ENCODE measurements at places on chromosomes 12 and 14.

DNA sequence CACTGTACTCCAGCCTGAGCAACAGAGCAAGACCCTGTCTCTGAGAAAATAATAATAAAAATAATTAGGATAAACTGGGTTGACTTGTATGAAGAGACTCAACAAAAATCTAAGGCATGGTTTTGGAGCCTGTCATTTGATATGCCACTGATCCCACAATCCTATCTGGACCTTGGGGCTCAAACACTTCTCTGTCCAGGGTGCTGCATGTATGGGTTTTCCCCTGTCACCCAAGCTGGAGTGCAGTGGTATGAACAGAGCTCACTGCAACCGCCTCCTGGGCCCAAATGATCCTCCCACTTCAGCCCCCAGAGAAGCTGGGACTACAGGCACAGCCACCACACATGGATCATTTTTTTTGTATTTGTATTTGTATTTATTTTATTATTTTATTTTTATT is 5.3 kb upstream of the VSIG10 start:
- DNase-seq = no peak

- no peak for DNase-seq
Observed at GRCh38 chr12:83954956-83955601, 957.5 kb downstream of the SLC6A15 start.

- no peak for DNase-seq
Observed at GRCh38 chr12:89882050-89882449, 173.4 kb upstream of the ATP2B1 start.

- peak; percentile 86 for DNase-seq
Observed at GRCh38 chr14:26128931-26129671, 468.7 kb downstream of the NOVA1 start.

GRCh38 chr14:29937116-29937515 is 9.5 kb upstream of the PRKD1 start:
- DNase-seq = no peak

DNA sequence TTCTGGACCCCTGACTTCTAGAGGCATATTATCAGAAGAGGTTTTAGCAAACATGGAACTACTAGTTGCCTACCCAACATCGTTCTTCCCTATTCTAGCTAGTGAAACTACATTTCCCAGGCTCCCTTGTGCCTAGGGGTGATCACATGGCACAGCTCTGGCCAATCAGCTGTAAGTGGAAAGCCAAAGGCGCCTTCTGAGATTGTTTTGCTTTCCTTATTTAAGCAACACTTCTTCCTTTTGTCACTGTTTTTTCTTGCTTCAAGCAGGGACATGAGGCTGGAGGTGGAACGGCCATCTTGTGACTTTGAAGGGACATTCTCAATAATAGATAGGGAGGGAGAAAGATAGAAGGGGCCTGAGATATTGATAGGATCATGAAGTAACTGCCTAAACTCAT is 136.7 kb downstream of the ZNF664 start:
- no peak for DNase-seq

DNA sequence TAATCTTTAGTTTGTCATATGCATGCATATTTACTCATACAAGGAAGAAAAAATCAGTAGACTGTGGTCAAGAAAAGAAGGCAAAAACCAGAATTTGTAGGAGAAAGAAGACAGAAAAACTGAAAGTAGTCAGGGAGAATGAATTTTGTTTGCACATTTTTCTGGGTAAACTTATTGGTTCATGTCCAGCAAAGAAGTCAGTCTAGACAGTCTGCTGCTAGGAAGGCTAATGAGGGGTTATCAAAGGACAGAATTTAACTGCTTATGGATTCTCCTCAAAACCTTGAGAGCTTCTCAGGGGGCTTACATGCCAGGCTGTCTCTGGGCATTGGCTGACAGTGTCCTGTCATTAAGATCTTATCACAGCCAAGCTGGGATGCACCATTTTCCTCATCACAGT is 293.9 kb downstream of the RPAP3 start:
- DNase-seq = no peak

DNA sequence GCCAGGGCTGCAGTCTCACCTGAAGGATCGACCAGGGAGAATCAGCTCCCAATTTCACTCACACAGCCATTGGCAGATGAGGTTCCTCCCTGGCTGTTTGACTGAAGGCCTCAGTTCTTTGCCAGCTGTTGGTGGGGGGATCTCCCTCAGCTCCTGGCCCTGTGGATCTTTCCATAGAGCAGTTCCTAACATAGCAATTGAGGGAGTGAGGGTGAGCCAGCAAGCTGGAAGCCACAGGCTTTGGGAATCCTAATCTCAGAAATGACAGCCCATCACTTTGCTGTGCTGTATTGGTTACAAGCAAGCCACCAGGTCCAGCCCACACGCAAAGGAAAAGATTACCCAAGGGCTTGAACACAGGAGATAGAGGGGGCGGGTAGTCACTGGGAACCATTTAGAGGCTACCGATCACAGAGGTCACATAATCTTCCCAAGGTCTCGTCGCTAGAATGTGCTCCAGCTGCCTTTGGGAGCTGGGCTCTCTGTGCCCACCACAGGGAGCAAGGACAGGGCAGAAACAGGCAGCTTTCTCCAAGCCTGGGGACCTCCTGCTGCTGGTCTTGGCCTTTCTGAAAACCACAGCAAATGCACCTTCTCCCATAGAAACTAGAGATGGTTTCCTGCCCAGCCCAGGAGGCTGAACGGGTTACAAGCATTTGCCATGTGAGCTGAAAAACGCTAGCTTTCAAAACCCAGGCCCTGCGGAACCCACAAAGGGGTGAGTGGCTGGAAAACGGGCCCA is 4.6 kb upstream of the OTUB2 start:
- no peak for DNase-seq

- DNase-seq = no peak
Observed at GRCh38 chr14:76320486-76320885, 55.5 kb upstream of the ESRRB start.

GRCh38 chr12:121894633-121895032 is 6.0 kb downstream of the PSMD9 start:
- DNase-seq = no peak

DNA sequence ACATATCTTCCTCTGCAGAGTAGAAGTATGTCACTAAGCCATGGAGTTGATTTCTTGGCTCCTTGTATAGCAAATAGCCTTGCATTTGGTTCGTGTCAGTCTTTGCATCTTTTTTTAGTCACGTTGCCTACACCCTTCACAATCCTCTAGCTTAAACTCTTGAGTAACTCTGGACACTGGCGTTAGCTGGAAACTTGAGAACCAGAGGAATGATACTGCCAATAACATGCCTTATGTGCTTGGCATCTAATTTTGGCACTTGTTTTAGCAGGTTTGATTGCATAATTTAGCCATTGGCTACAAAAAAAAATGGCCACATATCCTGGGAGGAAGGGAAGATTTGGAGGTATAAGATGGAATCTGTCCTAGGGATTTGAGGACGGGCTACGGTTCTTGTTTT is 136.2 kb downstream of the ETV6 start:
- DNase-seq = peak; percentile 26

DNA sequence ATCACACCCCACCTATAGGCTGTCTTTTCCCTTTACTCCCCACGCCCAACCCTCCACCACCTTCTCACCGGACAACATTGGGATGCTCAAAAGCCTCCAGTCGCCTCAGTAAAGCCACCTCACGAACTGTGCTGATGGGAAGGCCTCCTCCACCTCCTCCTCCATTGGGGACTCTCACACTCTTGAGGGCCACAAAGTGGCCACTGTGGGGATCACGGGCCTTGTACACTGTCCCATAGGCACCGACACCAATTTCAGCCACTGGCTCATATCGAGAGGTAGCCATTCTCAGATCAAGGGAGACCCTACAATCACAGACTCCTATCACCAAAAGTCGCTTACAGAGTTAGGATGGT is 700 bp downstream of the CDK4 start:
- no peak for DNase-seq

DNA sequence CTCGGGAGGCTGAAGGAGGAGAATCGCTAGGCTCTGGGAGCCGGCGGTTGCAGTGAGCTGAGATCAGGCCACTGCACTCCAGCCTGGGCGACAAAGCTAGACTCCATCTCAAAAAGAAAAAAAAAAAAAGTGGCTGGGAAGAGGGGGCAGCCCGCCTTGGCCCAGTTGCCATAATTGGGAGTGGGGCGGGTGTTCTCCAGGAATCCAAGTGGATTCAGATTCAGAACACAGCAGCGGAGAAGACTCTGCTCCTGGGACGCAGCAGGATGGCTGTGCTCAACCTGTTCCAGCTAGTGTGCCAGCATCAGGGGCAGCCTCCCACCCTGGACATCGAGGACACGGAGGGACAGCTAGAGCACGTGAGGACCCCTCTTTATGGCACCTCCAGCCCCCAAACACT is 5.5 kb downstream of the CFAP73 start:
- DNase-seq = no peak

GRCh38 chr12:15562263-15562662 is 226.9 kb downstream of the EPS8 start:
- no peak for DNase-seq

- DNase-seq = no peak
Observed at GRCh38 chr12:3249081-3249800, 172.1 kb downstream of the TSPAN9 start.

GRCh38 chr12:105337391-105337790 is 6.9 kb downstream of the C12orf75 start:
- no peak for DNase-seq

GRCh38 chr12:39930101-39930500 is 175.8 kb downstream of the SLC2A13 start:
- DNase-seq = no peak

DNA sequence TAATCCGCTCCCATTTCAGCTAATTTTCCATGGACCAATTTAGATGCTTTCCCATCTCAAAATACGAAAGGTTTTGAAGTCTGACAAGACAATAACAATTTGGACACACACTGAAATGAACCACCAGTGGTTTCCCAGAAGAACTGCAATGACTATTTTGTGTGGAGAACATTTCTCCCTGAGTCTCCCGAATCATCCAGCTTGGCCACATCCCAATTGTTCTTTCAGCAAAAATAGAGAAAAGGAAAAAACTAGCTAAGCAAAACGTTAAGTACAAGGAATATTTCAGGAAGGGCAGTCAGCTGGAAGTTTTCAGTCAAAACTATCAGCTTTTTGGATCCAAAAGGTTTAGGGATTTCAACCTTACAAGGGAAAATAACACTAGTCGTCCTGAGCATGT is 390.6 kb downstream of the KCNH5 start:
- no peak for DNase-seq

- DNase-seq = no peak
Observed at GRCh38 chr12:108638141-108638827, 4.6 kb upstream of the SELPLG start.

GRCh38 chr14:61622051-61622450 is 73.3 kb upstream of the HIF1A start:
- no peak for DNase-seq
